ENCODE measurements at places on chromosomes 16 and 17.

GRCh38 chr17:80263253-80264204 is 2.9 kb downstream of the RNF213 start:
- DNase-seq = peak; percentile 65

GRCh38 chr17:30351735-30352134 is 17.9 kb upstream of the TMIGD1 start:
- DNase-seq = no peak

- no peak for DNase-seq
These were observed 240.9 kb downstream of the KIF2B start for GRCh38 chr17:54063639-54064038.

DNA sequence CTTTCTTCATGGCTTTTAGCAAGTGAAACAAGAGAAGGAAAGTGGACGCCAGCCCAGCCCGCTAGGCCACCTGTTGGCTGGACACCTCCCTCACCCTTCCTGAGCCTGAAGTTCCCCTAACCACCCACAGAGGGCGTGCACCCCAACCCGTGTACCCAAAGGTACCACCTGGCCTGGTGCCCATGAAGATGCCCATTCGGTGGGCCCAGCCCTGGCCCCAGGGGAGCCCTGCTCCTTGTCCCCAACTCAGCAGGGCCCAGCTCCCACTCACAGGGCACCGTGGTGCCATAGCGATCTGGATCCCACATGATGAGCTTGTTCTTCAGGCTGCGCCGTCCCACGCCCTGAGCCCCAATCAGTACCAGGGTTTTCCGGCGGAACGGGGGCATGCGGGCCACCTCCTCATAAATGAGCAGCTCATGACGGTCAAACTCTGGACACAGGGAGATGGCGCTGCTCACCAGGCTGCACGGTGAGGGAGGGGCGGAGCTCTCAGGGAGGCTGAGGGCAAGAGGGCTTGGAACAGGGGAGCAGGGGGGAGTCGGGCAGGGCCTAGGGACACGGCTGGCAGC is 26.8 kb downstream of the MPP2 start:
- DNase-seq = peak; percentile 39

DNA sequence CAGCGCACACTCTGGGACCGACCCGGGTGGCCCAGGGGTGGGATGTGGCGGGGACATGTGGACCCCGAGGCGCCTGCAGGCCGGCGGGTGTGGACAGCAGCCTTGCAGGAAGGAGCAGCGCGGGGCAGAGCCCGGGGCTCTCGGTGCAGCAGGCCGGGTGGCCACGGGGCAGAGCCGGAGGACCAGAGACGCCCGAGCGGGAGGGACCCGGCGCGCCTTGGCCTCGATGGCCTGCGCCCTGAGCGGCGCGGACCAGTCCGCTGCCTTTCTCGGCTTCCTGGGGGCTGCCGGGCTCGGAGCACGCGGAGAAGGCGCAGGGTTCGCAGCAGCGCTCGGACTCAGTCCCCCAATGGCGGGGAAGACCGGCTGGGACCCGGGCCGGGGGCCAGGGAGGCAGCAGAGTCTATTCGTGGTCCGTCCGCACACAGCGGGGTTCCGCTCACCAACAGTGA is 43.4 kb downstream of the OSBPL7 start:
- DNase-seq = no peak

GRCh38 chr17:6241996-6242395 is 171.8 kb downstream of the WSCD1 start:
- DNase-seq = no peak

GRCh38 chr17:36880268-36880905 is 56.9 kb upstream of the LHX1 start:
- DNase-seq = no peak

DNA sequence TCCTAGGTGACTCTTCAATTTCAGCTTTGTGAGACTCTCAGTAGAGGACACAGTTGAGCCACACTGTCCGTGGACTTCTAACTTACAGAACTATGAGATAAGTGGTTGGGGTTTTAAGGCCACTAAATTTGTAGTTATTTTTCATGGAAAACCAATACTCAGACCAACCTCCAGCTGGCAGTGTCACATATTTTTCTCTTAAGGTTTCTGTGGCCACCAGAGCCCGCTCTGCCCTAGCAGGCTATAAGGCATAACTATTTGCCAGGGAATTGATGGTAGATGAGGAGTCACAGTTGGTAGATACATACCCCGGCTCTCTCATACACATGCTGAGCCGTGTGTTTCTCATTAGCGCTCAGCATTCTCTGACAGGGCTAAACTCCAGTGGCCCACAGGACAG is 336.8 kb upstream of the MON1B start:
- no peak for DNase-seq

DNA sequence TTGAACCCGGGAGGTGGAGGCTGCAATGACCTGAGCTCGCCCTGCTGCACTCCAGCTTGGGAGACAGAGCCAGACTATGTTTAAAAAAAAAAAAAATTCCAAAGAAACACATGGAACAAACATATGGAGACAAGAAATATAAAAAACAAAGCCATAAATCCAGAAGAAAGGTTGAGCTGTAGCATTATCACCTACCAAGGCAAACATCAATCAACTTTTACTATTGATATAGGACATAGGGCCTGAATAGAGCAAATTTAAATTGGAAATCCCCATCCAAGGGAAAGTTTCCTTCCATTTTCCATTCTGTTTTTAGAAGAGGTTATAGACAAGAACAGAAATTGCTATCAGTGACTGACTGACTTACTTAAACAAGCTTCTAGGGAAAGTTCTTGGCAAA is 56.6 kb downstream of the SSH2 start:
- no peak for DNase-seq

- no peak for DNase-seq
These were observed 33.2 kb upstream of the CDYL2 start for GRCh38 chr16:80837533-80838147.

GRCh38 chr17:1643999-1644492 is 1.5 kb downstream of the SCARF1 start:
- DNase-seq = no peak

- no peak for DNase-seq
These were observed 28.7 kb upstream of the DNAI2 start for GRCh38 chr17:74245145-74245831.

- no peak for DNase-seq
These were observed 46.1 kb upstream of the MARCHF10 start for GRCh38 chr17:62854098-62854680.

- no peak for DNase-seq
These were observed 13.4 kb downstream of the MCRIP1 start for GRCh38 chr17:81819708-81820107.

Measured in DMS 273 treated with DMSO at 0.1 percent for 48 hours (cell line).